ENCODE measurements at places on chromosomes 12 and 14.

- no peak for DNase-seq
Observed at GRCh38 chr14:63614679-63615363, 26.9 kb downstream of the WDR89 start.

- no peak for DNase-seq
Observed at GRCh38 chr12:129001826-129002225, 148.5 kb downstream of the GLT1D1 start.

GRCh38 chr14:59215757-59216156 is 27.3 kb downstream of the DAAM1 start:
- DNase-seq: no peak

DNA sequence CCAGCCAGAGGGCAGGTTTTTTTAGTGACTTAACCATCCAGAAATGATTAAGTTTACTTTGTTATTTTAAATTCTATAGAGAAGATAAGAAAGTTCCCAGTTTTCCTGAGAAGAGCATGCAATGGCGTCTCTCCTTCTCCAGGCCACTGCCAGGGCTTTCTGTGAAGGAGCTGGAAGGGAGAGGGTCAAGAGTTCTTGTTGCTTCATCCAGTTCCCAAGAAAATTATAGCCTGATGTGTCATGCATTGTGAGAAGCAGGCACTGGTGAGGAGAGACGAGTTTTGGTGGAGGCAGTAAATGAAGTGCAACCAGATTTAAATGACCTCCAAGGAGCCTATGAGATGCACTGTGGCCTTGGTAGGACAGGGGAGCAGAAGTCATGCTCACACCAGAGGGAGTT is 14.2 kb downstream of the ELK3 start:
- no peak for DNase-seq

- no peak for DNase-seq
Observed at GRCh38 chr14:92280554-92281262, 42.3 kb upstream of the SLC24A4 start.

DNA sequence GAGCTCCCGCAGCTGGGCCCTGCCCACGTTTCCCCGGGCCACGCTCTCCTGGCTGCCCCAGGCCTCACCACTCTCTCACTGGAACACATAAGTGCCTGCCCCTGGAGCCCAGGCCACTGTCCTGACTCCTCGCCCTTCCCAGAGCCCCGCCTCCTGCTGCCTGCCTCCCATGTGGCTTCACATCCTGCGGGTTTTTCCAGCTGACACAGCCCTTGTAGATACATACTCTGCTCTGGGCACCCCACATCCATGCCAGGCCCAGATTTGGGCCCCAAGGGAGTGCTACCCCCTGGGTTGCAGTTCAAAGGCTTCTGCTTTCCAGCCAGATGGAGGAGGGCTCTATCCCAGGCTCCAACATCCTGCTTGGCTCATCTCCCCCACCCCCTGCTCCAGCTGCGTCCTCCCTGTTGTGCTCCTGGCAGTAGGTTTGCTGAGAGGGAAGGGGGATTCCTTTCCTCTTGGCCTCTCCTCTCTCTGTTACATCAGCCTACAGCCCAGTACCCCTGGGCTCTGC is 60.1 kb downstream of the TSPAN9 start:
- DNase-seq: no peak

DNA sequence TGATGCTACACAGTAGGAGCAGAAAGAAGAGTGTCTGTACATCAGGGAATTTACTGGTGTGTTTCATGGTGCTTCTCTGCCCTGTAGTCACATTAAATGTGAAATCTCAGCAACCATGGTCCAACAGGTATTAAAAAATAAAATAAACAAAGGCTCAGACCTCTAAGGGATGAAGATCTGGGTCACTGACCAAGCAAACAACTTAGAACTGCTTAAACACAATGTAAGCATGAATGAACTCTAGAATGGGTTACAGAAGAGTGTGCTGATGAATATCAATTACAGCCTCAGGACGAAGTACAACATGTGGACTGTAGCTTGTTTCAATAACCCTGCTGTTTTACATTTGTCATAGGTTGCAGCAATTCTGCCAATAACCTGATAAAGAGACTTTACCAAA is 47.4 kb downstream of the SLC35F4 start:
- no peak for DNase-seq

DNA sequence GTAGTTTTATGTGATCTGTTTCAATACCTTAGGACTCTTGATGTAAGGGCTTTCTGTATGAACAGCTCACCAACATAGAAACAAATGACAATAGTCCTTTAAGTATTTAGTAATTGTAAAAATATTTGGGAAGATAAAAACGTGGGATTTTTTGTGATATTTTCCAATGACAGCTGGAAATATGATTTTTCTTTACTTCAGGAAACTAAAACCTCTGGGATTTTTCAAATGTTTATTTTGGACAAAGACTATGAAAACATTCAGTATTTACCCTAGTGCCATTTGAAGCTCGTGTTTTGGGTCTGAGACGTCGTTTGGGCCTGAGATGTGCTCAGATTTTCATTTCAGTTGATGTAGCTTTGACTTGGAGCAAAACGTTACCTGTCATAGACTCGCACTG is 240.0 kb downstream of the BMP4 start:
- DNase-seq: no peak

DNA sequence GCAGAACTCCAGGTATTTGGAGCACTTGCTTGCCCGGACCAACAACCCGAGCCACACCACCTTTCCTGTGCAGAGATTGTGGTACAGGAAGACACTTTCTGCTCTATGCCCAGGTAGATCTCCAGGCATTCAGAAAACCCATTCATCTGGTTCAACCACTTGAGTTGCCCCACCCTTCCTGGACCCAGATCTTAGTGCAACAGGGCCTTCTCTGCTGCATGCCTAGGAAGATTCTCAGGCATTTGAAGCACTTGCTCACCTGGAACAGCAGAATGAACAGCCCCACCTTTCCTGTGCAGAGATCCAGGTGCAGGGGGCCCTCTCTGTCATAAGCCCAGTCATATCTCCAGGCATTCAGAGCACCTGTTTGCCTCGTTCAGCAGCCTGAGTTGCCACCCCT is 412.8 kb upstream of the MGAT4C start:
- DNase-seq: no peak

- no peak for DNase-seq
Observed at GRCh38 chr12:53034459-53034858, 15.4 kb upstream of the TNS2 start.

GRCh38 chr14:50410071-50410470 is 13.4 kb upstream of the CDKL1 start:
- DNase-seq: no peak

- peak; percentile 60 for DNase-seq
Observed at GRCh38 chr12:47773062-47773857, at the start of gene SLC48A1. Gene SLC48A1 (plus strand): TSS chr12:47773238. CDS start chr12:47773305, 67 bp downstream.
